NAMALWA (cell line): ENCODE measurements at places on chromosomes 2 and 18.

DNA sequence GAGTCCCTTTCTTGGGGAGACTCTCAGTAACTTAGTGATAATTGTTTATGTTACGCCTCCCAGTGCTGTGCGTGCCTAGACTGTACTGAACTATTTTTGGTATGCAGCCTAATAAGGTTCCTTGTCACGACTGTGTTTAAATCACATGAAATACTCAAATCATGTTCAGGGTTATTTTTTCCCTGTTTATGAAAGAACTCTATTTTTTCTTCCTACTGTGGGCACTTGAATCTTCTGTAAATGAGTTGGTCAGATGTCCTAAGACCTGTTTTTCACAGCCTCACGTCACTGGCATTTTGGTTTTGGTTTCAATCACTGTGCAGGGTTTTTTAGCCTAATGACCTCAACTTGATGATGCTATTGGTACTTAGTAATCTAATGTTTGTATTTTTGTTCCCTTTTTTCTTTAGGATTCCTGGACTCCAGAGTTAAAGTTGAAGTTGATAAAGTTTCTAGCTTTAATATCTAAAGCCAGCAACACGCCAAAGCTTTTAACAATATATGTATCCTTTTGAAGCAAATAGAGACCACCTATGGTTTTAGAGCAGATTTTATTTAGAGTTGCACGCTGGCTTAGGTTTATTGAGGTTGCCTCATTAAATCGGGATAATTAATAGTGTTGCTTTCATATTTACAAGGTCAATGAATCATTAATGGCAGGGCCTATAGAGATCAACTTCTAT lies 24.0 kb downstream of the ARMC9 start:
- no peak for DNase-seq

DNA sequence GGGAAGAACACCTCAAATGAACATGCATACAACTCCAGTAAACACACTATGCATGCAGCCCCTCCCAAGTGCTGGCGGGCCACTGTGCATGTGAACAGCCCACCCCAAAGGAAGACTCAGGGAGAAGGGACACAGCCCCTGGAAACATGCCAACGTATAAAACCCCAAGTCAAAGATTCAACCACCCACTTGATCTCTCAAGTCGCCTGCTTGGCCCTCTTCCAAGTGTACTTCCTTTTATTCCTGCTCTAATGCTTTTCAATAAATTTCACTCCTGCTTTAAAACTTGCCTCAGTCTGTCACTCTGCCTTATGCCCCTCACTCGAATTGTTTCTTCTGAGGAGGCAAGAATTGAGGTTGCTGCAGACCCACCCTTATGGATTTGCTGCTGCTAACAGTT lies 139.1 kb downstream of the C1D start:
- no peak for DNase-seq

GRCh38 chr2:126172631-126173184 lies 483.2 kb upstream of the GYPC start:
- no peak for DNase-seq

DNA sequence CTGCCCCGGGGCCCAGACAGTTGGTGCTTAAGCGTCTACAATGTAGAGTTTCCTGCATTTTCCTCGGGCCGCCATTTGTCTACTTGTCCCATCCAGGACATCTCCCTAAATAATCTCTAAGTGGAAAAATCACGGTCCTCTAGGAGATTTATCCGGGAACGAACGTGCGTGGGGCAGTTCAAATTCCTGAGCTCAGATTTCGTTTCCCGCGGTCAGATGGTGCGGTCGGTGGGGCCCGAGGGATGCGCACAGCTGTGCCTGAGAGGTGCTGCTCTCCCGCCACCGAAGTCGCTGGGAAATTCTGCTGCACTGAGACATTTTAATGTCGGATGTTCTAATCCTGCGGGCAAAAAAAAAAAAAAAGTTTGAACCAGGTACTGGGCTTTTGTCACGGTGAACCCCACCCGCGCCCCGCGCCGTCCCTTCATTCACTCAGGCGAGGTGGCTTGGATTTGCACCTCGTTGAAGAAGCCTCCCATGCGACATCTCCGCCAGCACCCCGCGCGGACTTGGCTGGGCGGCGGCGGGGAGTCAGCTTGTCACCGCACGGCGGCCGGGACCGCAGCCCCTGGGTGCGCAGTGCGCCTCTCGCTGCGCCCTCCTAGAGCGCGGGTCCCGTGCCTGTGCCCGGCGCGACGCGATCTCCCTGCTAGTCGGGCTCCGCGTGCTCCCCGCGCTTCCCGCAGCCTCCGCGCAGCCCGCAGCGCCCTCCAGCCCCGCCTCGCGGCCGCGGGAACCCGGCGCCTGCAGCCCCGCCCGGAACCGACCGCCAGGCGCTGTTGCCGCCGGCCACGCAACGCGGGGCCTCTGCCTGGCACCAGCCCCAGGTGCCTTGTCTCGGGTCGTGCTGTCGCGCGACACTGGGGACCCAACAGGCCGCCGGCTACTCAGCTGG lies 191.9 kb upstream of the TCF4 start:
- DNase-seq = peak; percentile 76

DNA sequence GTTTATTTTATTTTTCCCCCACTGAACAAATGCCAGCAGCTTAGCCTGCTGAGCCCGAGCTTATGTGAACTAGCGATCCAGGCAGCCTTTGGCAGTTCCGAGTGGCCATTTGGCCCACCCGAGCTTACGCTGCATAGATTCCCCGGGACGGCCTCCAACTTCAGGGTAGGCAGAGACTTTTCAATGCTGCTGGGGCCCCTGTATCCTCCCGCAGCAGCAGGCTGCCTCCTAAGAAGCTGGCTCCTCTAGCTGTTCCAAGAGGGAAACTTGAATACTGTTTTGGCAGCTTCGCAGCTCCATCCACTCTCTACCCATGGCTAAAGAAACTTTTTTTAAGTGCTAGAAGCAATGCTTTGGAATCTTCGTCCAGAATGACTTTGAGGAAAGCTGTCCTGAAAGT lies 295.2 kb downstream of the SS18 start:
- DNase-seq = no peak

GRCh38 chr18:44624052-44624451 lies 56.6 kb upstream of the SETBP1 start:
- DNase-seq = no peak

- DNase-seq = no peak
These were observed 48.2 kb downstream of the ACKR3 start for GRCh38 chr2:236617796-236618195.

DNA sequence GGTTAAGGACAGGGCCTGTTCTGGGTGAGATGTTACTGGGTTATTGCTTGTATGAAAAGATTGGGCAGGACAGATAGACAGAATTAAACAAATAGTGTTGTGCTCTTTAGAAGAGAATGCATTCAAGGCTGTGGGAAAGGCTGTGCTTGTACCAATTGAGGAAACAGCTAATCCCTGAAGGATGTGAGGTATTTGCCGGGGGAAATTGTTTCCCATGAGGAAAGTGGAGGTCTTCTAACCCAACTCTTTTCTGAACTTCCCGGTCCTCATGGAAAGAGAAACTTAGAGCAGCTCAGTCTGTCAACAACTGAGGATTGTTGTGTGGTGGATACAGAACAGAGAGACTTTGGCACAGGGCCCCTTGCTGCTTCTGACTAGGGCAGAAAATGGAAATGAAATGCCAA lies 9.5 kb downstream of the SLC1A4 start:
- no peak for DNase-seq

DNA sequence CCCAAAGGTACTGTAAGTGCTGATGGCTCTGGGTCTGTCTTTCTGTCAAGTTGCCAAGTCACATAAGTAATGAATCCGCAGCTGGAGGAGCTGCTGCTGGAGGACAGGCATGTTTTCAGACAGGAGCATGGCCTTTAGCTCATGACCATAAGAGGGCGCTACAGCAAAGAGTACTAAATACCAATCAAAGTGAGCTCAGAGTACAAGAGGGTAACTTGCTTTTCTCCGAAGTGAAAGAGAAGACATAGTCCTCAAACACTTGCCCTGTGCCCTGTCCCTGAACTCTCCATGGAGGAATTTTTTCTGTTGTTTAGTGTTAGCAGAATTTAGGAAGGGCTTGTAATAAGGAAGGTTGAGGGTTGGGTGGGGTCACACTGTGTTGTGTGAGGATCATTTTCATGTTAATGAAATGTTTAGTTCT lies 58.0 kb upstream of the EML6 start:
- peak; percentile 77 for DNase-seq

GRCh38 chr2:140246957-140247356 lies 1466.8 kb upstream of the NXPH2 start:
- no peak for DNase-seq
